Fibroblast of skin of abdomen (primary cell): ENCODE measurements at places on chromosomes 1 and 21.

DNA sequence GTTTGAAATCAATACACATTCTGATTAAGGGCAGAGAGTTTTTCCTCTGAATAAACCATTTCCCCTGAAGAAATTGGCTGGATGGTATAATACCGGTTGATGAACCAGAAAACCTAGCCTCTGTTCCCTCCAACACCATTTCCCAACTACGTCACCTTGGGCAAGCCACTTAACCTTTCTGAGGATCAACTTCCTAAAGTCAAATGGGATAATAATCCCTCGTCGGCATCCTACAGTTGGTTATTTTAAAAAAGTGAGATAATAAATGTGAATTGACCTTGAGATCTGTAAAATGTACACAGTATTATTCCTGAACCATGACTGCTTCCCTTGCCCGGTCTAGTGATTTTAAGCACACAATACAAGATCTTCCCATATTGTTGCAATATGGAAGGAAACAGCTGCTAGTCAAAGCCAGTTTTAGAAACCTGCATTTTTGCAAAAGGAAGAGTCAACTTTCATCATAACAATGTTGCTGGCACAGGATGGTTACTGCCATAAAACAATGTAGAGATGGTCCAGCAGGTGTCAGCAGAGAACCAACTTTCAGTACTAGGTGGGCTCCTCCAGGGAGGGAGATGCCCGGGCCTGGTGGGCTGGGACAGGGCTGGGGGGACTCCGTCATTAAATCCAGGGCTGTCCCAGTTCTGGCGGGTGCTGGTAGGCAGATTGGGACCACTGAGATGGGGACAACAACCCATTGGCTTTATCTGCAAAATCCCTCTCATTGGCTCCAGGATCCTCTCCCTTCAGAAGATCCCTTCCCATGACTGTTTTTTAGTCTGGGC lies 5.2 kb upstream of the HLX start:
- peak; percentile 65 for DNase-seq

DNA sequence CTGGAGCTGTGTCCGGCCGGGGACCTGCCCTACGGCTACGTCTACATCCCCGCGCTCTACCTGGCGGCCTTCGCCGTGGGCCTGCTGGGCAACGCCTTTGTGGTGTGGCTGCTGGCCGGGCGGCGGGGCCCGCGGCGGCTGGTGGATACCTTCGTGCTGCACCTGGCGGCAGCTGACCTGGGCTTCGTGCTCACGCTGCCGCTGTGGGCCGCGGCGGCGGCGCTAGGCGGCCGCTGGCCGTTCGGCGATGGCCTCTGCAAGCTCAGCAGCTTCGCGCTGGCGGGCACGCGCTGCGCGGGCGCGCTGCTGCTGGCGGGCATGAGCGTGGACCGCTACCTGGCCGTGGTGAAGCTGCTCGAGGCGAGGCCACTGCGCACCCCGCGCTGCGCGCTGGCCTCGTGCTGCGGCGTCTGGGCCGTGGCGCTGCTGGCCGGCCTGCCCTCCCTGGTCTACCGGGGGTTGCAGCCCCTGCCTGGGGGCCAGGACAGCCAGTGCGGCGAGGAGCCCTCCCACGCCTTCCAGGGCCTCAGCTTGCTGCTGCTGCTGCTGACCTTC lies 412 bp downstream of the GPR25 start:
- no peak for DNase-seq

GRCh38 chr1:108671143-108671542 lies 10.2 kb upstream of the HENMT1 start:
- DNase-seq = no peak

DNA sequence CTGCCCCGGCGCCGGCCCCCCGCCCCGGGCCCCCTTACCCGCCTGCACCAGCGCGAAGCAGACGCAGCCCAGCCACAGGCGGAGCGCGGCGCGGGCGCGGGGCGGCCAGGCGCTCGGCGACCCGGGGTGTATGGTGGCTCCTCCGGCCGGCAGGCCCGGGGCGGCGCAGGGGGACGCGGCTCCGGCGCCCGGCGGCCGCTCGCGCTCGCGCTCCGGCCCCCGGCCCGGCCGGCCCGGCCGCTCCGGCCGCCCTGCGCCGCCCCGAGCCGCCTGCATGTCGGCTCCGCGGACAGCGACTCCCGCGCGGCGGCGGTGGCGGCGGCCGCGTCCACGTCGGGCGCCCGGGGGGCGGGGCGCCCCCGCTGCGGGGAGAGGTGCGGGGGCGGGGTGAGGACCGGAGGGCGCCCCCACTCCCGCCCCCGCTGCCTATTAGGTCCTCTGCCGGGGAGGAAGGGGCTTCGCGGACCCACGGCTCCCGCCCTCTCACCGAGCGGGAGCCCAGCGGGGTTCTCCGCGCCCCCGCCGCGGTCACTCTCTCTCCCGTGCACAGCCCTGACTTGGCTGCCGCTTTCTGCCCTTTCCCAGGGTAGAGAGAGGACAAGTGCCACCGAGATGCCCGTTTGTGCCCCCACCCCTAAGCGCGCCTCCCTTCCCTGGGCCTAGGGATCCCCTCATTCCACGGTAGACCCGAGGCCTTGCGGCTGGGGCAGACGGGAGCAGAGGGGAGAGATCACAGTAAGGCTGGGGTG lies at the start of gene FNDC5:
FNDC5 (minus strand) TSS at position 298 of the 749 bp plus-strand sequence.
- DNase-seq = peak; percentile 42

- DNase-seq = peak; percentile 89
Measured at GRCh38 chr1:196464480-196464941, 143.7 kb downstream of the KCNT2 start.

DNA sequence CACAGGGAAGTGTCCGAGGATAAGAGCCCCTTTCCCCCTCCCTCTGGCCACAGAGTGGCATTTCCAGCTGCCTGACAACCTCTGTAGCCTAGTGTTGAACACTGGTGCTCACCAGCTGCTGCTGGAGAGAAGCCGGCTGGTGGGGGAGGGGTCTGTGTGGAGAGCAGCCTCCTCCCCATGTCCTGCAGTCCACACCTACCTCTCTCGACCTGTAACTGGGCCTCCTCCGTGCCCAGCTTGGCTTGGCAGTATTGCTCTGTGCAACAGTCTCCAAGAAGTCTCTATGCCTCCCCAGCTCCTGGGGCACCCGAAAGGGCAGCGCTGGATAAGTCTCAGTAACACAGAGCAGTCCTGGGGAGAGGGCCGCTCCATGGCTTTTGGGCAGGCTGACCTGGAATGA lies 17.0 kb downstream of the PAPPA2 start:
- DNase-seq = no peak

DNA sequence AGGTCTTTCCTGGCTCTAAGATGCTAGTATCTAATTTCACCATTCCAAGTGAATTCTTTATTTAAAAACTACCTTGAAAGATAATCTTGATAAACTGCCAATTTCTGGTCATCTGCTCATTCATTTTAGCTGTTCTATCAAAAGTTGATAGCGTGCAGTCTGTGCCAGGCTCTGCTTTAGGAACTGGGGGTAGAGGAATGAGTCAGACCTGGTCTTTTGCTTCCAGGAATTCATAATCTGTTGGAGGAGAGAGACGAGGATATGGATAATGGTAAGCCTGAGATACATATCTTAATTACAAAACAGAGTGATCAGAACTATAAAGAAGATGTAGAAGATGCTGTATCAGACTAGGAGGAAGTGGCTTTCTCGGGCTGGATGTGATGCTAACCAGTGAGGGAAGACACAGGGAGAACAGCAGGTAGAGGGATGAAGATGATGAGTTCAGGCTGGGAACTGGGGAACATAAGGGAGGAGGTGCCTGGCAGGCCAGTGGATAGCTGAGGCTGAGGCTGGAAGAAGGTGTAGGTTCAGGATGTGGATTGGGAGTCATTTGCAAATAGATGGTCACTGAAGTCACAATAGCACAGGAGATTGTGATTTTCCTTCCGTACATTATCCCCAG lies 12.3 kb upstream of the PHC2 start:
- peak; percentile 62 for DNase-seq

- DNase-seq = peak; percentile 25
Measured at GRCh38 chr1:32876341-32877210, 5.9 kb upstream of the FNDC5 start.

- DNase-seq = no peak
Measured at GRCh38 chr21:32349333-32349944, 43.4 kb downstream of the URB1 start.

- DNase-seq = peak; percentile 28
Measured at GRCh38 chr1:244239261-244239770, 188.2 kb downstream of the ZBTB18 start.

GRCh38 chr1:103917795-103918194 lies 168.1 kb downstream of the AMY1C start:
- no peak for DNase-seq

DNA sequence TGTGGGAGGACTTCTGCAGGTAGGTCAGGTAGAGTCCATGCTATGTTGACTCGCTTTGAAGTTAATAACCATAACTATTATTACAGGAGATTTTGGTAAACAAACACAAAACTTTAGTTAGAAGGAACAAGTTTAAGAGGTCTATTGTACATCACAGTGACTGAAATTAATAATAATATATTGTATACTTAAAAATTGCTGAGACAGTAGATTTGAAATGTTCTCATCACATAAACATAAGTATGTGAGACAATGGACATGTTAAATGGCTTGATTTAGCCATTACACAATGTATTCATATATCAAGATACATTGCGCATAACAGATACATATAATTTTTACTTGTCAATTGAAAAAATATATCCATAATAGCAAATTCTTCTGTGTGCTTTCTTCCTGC lies 91.4 kb upstream of the CD53 start:
- DNase-seq = no peak

DNA sequence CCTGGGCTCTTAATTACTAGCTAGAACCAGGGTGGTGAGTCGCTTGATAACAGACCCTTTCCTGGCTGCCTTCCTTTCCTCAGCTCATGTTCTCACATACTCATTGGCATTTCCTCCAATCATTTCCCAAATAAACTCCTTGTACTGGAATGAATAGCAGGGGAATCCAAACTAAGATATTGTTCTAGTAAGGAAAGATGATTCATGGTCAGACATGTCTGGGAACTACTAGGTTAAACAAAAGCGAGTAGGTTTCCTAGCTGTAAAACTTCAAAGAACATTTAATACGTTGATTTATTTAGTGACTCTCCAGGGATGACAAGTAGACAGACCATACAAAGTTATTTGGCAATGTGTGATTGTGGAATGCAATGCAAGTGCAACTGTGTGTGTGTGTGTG lies 121.2 kb upstream of the KCNJ6 start:
- DNase-seq = peak; percentile 62

GRCh38 chr1:182205351-182206022 lies 144.0 kb upstream of the ZNF648 start:
- no peak for DNase-seq
